ENCODE measurements at places on chromosomes 7 and 10. TPM values are rescaled to one million over a fixed set of nuclear protein-coding genes. Genes with fewer than 3 reads are reported as not detected.

GRCh38 chr10:33041783-33042437, 83.9 kb upstream of the ITGB1 start:
- no peak for DNase-seq

DNA sequence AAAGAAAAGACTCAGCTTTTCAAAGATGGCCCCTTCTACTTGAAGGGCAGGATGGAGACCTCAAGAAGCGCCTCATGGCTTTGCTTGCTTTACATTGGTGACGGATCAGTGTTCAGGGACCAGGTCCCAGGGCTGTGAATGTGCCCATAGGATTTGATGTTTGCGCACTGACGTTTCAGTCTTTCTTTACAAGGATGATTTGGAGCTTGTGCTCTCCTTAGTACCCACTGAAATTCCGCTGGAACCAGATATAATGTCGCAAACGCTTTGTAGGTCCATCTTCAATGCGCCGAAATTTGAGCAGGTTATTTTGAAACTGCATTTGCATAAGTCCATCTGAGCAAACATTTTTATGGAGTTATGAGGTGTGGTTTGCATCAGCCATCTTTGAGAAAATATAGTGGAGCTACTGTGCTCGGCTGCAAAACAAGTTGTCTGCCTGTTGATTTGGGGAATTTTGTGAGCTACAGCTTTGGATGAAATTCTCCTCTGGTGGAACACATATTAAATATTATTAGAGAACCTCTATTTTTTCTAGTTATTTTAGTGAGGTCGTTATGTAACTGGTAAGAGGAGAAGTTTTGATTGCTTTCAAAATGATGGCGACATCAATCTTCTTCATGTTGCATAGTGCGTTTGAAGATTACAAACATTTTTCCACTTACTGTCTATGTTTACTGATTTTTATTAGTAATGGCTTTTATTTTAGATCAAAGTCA, 2.4 kb downstream of the RBM20 start:
- DNase-seq = no peak

DNA sequence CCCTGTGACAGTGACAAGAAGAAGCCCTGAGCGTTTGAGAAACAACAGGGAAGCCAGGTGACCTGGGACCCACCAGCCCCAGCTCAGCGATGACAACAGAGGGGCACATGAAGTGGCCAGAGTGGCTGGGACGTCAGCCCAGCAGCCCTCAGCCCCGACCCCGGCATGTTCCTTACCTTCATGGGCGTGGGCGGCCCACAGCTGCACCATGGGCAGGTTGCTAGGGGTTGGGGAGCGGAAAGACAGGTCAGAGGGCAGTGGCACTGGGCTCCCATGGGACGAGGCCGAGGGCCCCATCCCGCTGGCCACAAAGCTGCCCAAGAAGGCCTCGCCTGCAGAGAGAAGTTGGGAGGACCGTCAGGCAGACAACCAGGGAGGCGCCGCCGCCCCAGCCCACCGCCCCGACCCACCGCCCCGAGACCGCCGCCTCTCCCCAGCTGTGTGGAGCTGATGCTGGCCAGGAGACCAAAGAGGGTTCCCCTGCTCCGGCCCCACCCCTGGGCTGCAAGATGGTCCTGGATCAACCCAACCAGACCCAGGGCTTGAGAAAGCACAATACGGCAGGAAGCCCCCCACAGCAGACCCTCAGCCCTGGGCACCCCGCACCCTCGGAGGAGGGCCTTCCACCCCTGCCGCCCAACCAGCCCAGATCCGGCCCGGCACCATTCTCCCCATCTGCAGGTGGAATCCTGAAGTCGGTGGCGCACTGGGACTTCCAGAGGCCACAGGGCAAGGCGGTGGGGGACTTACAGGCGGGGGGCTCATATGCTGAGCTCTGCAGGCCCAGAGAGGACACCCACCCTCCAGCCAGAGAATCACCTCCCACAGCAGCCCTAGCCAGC, 29.1 kb downstream of the TNRC18 start:
- no peak for DNase-seq

DNA sequence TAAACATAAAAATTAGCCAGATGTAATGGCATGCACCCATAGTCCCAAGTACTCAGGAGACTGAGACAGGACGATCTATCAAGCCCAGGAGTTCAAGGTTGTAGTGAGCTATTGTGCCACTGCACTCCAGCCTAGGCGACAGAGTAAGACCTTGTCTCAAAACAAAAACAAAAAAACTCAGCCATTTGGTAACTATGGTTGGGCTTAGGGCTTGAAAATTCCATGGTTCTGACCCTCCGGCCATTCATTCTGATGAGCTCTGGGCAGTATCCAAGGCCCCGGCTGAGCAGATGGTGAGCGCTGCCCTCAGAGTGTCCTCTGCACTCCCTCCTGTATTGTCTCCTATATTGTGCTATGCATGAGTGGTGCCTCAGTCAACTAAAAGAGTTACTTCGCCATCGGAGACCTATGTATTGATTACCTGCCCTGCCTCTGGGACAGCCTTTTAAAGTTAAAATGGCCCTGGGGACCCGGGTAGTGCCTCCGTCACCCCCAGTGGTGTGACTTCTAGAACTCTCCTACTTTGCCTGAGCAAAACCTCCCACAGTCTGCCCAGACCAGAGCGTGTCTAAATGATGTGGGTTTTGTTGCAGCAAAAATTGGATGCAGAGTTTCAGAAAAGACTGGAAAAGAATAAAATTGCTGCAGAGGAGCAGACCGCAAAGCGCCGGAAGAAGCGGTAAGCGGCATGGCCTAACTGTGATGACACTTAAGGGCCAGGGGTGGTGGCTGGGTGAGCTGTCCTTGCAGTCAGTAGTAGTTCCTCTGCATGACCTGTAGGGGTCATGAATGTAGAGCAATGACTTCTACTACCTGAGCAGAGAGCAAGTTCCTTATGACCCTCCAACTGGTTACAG, 8.1 kb downstream of the PRKRIP1 start:
- DNase-seq = peak; percentile 71

Gene CPXM2
- total RNA-seq = 19.8 TPM

DNA sequence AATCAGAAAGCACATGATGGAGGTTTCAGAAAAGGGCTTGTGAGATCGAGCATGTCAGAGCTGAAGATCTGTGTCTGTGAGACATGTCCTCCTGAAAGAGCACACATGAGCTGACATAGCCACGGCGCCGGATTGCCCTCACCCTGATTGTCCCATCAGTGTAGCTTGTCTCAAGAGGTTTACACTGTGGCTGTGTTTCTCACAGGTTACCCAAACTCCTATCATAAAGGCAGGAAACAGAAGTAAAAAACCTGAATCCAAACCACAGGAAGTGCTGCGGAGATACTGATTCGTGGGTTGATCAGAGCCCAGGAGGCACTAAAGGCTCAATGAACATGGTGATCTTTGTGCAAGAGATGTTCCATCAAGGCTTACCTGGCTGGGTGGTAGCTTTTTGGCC, 3.9 kb upstream of the ATP6V0E2 start:
- no peak for DNase-seq

Gene SEMA3C
- 612 TPM for total RNA-seq

DNA sequence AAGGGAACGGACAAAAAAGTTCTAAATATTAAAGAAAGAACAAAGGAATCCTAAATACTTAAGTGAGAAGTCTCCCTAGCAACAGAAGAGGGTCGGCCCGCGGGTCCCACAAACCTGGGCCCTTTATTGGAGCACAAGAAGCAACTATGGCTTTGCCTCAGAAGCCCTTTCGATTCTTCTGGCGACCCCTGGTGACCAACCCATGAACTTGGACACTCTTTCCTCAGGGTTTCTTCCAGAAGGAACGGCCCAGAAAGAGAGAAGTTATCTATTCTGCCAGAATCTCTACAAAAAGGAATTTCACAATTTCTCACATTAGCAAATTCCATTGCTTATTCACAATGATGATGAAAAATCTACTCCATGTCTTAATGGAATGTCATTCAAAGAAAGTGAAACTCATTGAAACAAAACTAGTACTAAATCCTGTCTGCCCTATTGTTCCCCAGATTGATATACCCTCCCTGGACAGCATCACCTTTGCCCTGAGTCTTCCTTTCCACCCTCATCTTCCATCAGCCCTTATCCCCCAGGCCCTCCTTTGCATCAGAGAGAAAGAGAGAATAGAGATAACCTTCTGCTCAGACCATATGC, 43.7 kb downstream of the CPVL start:
- peak; percentile 80 for DNase-seq

- peak; percentile 52 for DNase-seq
Observed at GRCh38 chr7:193481-194251, 1.3 kb downstream of the FAM20C start.

Gene SLC13A1
- total RNA-seq = not detected

- no peak for DNase-seq
Observed at GRCh38 chr7:131219312-131220041, 108.2 kb upstream of the MKLN1 start.

GRCh38 chr10:79413196-79413595, 32.2 kb downstream of the ZCCHC24 start:
- DNase-seq = peak; percentile 80

Gene PFKFB3
- total RNA-seq = 23.6 TPM

Gene LRRC61
- total RNA-seq = not detected

DNA sequence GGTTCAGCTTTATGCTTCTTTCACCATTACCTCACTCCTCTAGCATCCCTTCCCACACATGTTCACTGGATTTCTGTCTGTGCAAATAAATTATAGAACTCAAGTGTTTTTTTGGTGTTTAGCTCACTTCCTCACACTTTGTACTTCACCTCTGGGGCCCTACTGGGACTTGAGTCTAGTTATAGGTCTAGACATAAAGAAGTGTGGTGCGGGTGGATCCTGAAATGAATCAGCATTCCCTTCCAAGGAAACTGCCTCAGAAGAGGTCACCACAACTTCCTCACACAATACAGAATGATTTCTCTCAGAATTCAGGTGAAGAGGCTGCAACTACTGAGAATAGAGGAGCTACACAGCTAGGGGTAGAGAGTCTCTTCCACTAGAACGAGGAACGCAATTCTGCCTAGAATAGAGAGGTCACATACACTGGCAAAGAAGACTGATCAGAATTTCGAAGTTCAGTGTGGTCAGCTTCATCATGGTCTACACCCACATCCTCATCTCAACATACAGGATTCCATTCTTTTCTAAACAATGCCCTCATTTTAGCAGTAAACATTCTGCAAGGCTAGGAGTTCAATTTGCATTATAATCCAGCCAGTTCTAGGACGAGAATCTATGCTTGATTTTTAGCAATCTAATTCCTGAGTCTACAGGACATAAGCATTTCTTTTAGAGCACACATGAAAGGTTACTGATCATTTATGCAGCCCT, 938.7 kb upstream of the PHF14 start:
- DNase-seq = no peak

DNA sequence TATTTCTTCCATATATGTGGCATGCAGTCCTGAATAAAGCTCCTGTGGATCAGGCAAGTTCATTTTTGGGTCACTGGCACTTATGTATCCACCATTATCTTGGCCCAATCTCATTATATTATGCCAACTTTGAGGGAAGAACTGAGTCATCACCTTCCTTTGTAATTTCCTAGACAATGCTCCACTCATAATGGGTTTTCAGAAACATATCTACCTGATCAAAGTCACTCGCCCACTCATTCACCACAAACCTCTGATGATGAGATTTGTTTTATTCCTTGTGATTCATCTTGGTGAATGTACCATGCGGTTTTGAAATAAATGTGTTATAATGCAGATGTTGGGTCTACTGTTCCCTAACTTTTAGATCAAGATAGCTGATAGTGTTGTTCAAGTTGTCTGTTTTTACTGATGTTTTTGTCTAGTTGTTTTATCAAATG, 525.8 kb downstream of the KIF20B start:
- peak; percentile 0 for DNase-seq

GRCh38 chr10:124032087-124032935, 61.1 kb downstream of the CHST15 start:
- no peak for DNase-seq

Gene MKI67
- total RNA-seq = 12.2 TPM

Gene CABCOCO1
- 0.25 TPM for total RNA-seq

Gene GUSB
- 22.9 TPM for total RNA-seq

Gene NOS3
- 0.32 TPM for total RNA-seq

DNA sequence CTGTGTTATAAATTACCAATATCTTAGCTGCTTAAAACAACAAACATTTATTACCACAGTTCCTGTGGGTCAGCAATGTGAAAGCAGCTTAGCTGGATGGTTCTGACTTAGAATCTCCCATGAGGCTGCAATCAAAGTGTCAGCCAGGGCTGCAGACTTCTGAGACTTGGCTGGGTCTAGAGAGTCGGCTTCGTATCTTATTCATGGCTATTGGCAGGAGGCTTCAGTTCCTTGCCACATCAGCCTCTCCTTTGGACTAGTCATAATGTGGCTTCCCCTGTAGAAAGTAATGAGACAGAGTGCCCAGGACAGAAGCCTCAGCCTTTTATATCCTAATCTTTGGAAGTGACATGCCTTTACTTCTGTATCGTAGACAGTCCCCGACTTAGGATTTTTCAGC, 27.3 kb downstream of the RALA start:
- peak; percentile 95 for DNase-seq

DNA sequence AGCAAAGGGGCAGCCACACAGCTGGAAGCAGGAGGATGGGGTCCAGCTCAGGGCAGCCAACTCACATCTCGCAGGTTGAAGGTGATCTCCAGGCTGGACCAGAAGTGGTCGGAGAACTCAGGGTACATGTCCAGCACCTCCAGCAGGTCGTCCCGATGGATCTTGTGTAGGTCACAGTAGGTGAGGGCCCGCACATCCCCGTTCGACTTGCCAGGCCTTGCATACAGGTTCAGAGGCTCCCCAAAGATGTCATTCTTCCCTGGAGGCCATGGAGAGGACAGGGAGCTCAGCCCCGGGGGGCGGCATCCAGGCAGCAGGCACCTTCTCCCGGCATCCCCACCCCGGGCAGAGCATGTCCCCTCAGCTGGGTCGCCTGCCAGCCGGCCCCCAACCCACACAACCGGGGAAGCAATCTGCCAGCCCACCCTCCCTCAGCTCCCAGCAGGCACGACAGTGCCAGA, 29.3 kb downstream of the KCNH2 start:
- DNase-seq = no peak
